ENCODE measurements at places on chromosomes 1 and 21.
A peak's percentile ranks its signal among the peaks of the same experiment; 100 is the strongest.

DNA sequence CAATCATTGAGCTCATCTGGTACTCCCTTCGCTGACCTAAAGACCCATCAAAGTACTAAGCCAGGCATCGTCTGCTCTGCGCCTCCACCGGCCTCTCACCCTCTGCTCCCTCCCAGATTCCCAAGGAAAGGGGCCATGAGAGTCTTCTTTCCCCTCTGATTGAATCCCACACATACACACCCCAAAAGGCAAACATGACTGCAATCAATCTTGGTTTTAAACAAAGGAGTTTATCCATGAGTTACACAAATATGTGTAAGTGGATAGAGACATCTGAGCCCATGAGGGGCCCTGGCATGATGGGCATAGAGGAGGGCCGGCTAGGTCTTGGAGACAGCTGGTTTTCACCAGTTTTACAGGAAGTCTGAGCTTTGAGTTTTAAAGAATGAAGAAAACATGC lies 50.9 kb downstream of the CAPN2 start:
- H3K36me3 ChIP-seq = peaks cover 39% of the 10 kb centered on the region
- H3K27ac ChIP-seq = no peak overlapping the region
- H3K4me3 ChIP-seq = no peak overlapping the region
- no peaks in the 10 kb centered on the region for H3K27me3 ChIP-seq
- DNase-seq = no peak
- peaks cover 9% of the 10 kb centered on the region for H3K4me1 ChIP-seq

GRCh38 chr1:67599085-67599484 lies 85.9 kb upstream of the GADD45A start:
- H3K4me3 ChIP-seq = no peak overlapping the region
- H3K27ac ChIP-seq = no peak overlapping the region
- DNase-seq = no peak
- no peaks in the 10 kb centered on the region for H3K4me1 ChIP-seq
- H3K36me3 ChIP-seq = no peaks in the 10 kb centered on the region

- peaks cover 15% of the 10 kb centered on the region for H3K36me3 ChIP-seq
- no peaks in the 10 kb centered on the region for H3K27me3 ChIP-seq
- no peak overlapping the region for H3K4me3 ChIP-seq
Observed at GRCh38 chr1:103513711-103514110, 11.8 kb upstream of the RNPC3 start.

- DNase-seq = no peak
- H3K4me3 ChIP-seq = no peak overlapping the region
- H3K4me1 ChIP-seq = peaks cover 39% of the 10 kb centered on the region
- peaks cover 27% of the 10 kb centered on the region for H3K36me3 ChIP-seq
- no peak overlapping the region for H3K27ac ChIP-seq
- no peaks in the 10 kb centered on the region for H3K27me3 ChIP-seq
Observed at GRCh38 chr1:159937054-159937750, 8.2 kb downstream of the IGSF9 start.

DNA sequence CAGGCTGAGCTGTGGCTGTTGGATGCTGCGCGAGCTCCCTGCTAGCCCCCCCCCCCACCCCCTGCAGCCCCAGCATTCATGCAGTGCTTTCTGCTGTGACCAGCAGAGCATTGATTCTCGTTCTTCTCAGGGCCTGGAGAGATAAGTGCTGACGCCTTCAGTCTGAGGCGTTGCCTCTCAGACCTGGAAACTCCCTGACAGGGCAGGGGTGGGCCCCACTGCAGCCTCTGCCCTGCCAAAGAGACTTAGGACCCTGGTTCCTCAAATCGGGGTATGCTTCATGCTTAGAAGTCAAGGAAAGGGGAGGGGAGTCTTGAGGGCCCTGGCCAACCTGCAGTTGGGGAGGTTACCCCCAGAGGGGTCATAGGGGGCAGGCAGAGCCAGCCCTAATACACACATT lies 38.5 kb downstream of the PTPRF start:
- H3K4me3 ChIP-seq = no peak overlapping the region
- no peaks in the 10 kb centered on the region for H3K27me3 ChIP-seq
- DNase-seq = no peak
- H3K36me3 ChIP-seq = peaks cover 18% of the 10 kb centered on the region
- peaks cover 28% of the 10 kb centered on the region for H3K4me1 ChIP-seq

DNA sequence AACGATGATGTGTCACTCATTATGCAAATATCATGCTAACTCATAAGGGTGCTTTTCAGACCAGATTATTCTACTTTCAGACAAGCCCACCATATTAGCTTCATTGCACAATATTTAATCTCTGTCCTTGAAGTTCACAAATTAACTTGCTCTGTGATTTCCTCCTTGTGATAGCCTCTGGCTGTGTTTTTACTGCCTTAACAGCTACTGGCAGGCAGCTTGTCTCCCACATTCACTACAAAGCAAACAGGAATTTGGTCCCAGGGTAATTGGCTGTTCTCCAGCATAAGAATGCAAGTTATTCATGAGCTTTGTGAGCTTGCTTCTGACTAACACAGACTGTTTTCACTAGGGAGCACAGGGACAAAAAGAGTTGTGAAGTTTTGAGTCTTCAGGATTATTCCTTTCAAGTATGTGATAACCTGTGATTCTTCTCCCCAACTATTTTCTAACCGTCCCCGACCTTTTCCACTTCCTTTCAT lies 87.9 kb upstream of the HMCN1 start:
- peaks cover 15% of the 10 kb centered on the region for H3K36me3 ChIP-seq
- DNase-seq = peak; percentile 62
- H3K27ac ChIP-seq = peak overlapping the region; percentile 99
- peaks cover 52% of the 10 kb centered on the region for H3K4me1 ChIP-seq
- H3K27me3 ChIP-seq = no peaks in the 10 kb centered on the region
- H3K4me3 ChIP-seq = peak overlapping the region; percentile 51

GRCh38 chr1:5601516-5601915 lies 390.7 kb downstream of the NPHP4 start:
- no peak overlapping the region for H3K27ac ChIP-seq
- H3K27me3 ChIP-seq = peaks cover 7% of the 10 kb centered on the region
- H3K4me1 ChIP-seq = peaks cover 40% of the 10 kb centered on the region
- H3K36me3 ChIP-seq = no peaks in the 10 kb centered on the region
- peak; percentile 17 for DNase-seq

- DNase-seq = no peak
- H3K4me1 ChIP-seq = no peaks in the 10 kb centered on the region
- H3K4me3 ChIP-seq = no peak overlapping the region
- H3K27me3 ChIP-seq = no peaks in the 10 kb centered on the region
Observed at GRCh38 chr1:54850069-54850730, 36.8 kb downstream of the DHCR24 start.

GRCh38 chr1:39632682-39633417 lies 6.6 kb downstream of the HEYL start:
- DNase-seq = peak; percentile 67
- no peak overlapping the region for H3K27ac ChIP-seq
- H3K27me3 ChIP-seq = peaks cover 79% of the 10 kb centered on the region
- peaks cover 1% of the 10 kb centered on the region for H3K36me3 ChIP-seq
- peaks cover 22% of the 10 kb centered on the region for H3K4me1 ChIP-seq
- peak overlapping the region; percentile 27 for H3K4me3 ChIP-seq

- peak overlapping the region; percentile 66 for H3K4me3 ChIP-seq
- no peaks in the 10 kb centered on the region for H3K27me3 ChIP-seq
- peak; percentile 58 for DNase-seq
Observed at GRCh38 chr1:6603915-6604558, 1.4 kb upstream of the KLHL21 start.

DNA sequence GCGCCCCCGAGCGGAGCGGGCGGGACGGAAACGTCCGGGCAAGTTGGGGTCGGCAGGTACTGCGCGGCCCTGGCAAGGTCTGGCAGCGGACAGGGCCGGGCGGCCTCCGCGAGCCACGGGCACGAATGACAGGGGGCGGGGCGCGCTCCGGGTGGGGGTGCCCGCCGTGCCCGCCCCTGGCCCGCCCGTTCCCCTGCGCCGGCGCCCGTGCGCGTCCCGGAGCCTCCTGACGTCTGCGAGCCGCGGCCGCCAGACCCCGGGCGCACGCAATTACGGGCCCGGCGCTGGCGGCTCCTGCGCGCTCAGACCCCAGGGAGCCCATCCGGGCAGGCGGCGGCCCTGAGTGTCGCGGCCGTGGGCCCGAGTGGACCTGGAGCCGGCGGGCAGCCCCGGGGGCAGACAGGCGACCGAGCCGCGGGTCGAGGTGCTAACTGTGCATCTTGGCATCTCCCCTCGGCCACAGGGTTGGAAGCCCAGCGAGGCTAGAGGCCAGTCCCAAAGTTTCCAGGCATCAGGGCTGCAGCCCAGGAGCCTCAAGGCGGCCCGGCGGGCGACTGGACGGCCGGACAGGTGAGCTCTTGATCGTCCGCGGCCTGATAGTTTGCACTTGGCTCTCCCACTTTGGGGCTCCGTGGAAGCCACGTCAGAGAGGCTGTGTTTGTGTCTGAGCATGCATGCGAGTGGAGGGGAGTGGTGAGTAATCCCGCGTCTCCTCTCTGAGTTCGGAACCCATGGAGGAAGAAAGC lies 918 bp downstream of the MIB2 start:
- H3K4me3 ChIP-seq = peak overlapping the region; percentile 80
- H3K27me3 ChIP-seq = no peaks in the 10 kb centered on the region
- DNase-seq = no peak
- H3K27ac ChIP-seq = peak overlapping the region; percentile 85

DNA sequence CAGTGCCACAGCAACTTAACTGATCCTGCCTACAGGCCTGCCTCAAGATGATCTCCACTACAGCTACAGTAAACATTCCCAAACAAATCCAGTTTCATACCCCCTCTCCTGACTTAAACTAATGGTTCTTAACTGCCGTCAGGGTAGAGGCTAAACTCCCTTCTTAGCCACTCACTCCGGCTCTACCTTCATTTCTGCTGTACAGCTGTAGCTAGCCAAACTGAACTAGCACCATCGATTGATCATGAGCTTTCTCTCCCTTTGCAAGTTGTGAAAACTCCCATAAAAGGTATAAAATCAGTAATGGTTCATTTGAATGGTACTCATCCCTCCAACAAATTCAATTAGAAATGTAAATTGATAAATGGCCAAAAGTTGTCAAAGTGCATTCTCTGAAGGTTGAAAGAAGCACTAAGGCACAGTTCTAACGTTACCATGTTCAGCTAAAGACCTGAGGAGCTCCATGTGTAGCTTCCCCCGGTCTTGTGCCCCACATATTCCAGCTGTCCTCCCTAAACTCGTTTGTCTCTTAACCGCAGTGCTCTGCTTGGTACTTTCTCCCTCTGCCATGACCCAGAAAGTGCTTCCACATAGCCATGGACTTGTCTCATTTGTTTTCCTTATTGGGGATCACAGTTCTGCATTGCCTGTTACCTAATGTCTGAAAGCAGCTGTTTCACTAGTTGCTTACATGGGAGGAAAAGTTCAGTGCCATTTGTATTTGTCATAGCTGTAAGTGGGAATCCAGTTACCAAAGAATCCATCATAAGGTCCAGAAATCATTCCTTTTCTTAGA lies 49.8 kb downstream of the DHX9 start:
- peak overlapping the region; percentile 83 for H3K27ac ChIP-seq
- H3K4me3 ChIP-seq = no peak overlapping the region

- peak overlapping the region; percentile 45 for H3K4me3 ChIP-seq
- H3K27ac ChIP-seq = peak overlapping the region; percentile 84
- no peaks in the 10 kb centered on the region for H3K27me3 ChIP-seq
- peaks cover 47% of the 10 kb centered on the region for H3K4me1 ChIP-seq
- no peak for DNase-seq
Observed at GRCh38 chr1:204286831-204287421, 72.8 kb downstream of the PLEKHA6 start.

- no peak overlapping the region for H3K4me3 ChIP-seq
- H3K27ac ChIP-seq = no peak overlapping the region
- no peak for DNase-seq
- peaks cover 21% of the 10 kb centered on the region for H3K4me1 ChIP-seq
Observed at GRCh38 chr1:115670476-115671175, 28.9 kb downstream of the VANGL1 start.

GRCh38 chr1:16988210-16988609 lies 7.8 kb upstream of the MFAP2 start:
- H3K4me3 ChIP-seq = no peak overlapping the region
- no peak overlapping the region for H3K27ac ChIP-seq
- H3K4me1 ChIP-seq = peaks cover 12% of the 10 kb centered on the region
- H3K36me3 ChIP-seq = peaks cover 3% of the 10 kb centered on the region

DNA sequence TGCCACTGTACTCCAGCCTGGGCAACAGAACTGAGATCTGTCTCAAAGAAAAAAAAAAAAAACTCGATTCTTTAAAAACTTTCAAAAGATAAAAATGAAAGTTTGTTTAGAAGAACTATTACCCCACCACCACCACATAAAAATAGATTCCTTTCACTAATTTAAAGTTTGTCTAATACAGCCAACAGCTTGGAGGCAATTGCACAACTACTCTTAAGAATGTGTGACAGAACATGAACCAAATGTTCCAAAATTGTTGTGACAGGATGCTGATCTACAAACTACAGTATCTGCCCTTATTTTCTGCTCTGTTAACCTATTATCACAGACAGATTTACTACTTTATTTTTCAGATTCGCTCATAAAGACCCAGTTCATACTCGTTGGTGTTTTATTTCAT lies 5.5 kb upstream of the TGFBR3 start:
- no peak overlapping the region for H3K4me3 ChIP-seq
- DNase-seq = no peak
- H3K36me3 ChIP-seq = no peaks in the 10 kb centered on the region

- H3K27ac ChIP-seq = no peak overlapping the region
- H3K4me3 ChIP-seq = no peak overlapping the region
- H3K4me1 ChIP-seq = no peaks in the 10 kb centered on the region
- no peaks in the 10 kb centered on the region for H3K27me3 ChIP-seq
- H3K36me3 ChIP-seq = no peaks in the 10 kb centered on the region
Observed at GRCh38 chr1:159352436-159352835, 50.3 kb downstream of the FCER1A start.

DNA sequence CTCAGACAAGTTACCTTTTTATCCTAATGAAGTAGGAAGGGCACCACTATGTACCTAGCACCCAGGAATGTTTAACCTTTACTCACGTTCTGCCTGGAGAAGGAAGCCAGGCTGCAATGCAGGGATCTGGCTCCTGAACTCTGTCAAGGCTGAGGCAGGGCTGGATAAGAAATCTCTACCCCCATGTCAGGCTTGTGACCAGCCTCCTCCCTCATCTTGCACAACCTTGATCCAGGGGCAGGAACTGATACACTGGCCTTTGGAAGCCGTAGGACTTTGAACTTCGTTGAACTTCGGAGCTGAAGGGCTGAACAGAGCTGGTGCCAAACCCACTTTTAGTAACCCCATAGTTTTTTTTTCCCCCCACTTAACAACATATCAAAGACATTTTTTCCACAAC lies 8.0 kb upstream of the AKR1A1 start:
- no peak for DNase-seq
- no peaks in the 10 kb centered on the region for H3K4me1 ChIP-seq
- H3K27ac ChIP-seq = no peak overlapping the region
- H3K27me3 ChIP-seq = peaks cover 81% of the 10 kb centered on the region
- H3K36me3 ChIP-seq = no peaks in the 10 kb centered on the region
- H3K4me3 ChIP-seq = no peak overlapping the region

DNA sequence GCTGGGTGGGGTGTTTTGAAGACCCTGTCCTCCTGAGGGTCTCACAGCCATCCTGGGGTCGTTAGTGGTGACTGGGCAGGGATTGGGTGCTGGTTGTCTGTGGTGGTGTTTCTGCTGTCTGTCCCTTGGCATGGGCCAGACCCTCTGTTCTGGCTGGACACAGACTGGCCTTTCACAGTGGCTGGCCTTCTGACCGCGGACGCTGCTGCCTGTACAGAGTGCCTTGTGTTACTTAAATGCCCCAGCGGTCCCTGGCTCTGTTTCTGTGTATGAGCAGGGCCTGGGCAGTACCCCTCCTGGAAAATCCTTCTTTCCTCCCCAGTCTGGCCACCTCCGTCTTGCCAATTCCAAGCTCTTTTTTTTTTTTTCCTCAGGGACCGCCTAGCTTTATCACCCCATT lies 50.9 kb downstream of the SH3BGR start:
- peaks cover 6% of the 10 kb centered on the region for H3K36me3 ChIP-seq
- H3K27me3 ChIP-seq = no peaks in the 10 kb centered on the region
- H3K27ac ChIP-seq = no peak overlapping the region
- DNase-seq = no peak
- peaks cover 5% of the 10 kb centered on the region for H3K4me1 ChIP-seq
- no peak overlapping the region for H3K4me3 ChIP-seq

Data from mesothelial cell of epicardium (in vitro differentiated cells).